Stimulated activated CD4-positive, alpha-beta T cell treated with anti-CD3 and anti-CD28 coated beads, Interleukin-12 subunit alpha, Interleukin-12 subunit beta, amount 100 ng/mL, for 48 hours (primary cell): ENCODE measurements at places on chromosomes 4 and X.
A peak's percentile ranks its signal among the peaks of the same experiment; 100 is the strongest.

DNA sequence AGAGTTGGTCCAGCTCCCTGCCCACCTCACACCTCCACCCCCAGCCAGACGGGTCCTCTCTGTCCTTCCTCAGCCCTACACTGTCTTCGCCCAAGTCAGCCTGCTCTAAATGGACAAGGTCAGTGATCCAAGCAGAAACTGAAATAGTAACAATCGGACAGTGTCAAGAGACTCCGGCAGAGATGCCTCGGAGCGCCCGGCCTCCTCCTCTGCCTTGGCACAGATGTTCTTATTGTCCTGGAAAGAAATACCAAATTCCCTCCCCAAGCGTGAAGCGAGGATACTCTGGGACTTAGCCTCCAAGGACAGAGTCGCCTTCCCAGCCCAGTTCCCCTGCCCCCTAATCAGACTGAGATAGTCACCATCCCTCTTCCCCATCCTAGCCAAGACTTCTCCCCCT, 28.5 kb downstream of the UTP14A start:
- no peak for DNase-seq

GRCh38 chr4:138199568-138200235, 42.4 kb downstream of the SLC7A11 start:
- DNase-seq, result no peak

DNA sequence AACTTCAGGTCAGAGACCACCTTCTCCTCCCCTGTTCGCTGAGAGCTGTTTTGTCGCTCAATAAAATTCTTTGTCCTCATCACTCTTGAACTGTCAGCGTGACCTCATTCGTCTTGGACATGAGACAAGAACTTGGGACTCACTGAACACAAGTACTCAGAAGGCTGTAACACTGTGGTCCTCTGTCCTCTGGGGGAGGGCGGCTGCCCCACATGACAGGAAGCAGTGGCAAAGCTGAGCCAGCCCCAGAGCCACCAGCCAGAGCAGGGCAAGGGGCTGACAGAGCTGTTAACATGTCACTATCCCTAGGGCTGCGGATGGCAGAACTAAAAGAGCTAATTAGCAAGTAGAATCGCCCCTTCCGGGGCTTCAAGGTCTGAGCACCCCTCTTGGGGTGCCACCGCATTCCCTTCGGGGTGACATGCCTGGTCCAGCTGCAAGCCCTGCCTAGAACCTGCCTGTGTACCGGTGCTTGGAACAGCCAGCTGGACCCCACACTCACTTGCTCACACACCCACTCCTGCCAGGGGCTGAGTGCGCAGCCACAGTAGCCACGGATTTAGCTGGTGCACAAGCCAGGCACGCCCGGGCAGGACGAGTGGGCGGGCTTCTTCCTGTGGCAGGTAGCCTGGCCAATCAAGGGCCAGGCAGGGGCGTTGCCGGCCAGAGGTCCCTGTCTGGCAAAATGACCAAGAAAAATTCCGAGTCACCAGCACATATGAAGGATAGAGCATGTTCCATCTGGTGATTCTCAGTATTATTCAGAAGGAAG, 648.6 kb upstream of the AGA start:
- no peak for DNase-seq

DNA sequence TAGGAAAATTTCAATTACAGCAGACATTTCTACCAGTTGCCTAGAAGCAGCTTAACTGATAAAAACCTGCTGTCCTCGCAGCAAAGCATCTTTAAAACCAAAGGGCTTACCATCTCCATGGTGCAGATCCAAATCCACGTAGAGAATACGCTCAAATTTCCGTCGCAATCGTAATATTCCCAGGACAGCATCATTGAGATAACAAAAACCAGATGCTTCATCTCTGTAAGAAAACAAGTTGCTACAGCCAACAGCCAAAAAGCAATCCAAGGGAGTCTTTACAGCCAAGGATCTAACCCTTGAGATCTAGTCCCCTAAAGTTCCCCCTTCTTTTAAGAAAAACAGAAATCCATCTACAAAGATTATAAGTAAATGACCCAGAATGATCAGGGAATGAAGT, 77.6 kb downstream of the HDAC8 start:
- no peak for DNase-seq

- no peak for DNase-seq
Observed at GRCh38 chr4:143089291-143089690, 95.4 kb upstream of the USP38 start.

- DNase-seq, result no peak
Observed at GRCh38 chr4:7638489-7638888, 203.8 kb upstream of the PSAPL1 start.

DNA sequence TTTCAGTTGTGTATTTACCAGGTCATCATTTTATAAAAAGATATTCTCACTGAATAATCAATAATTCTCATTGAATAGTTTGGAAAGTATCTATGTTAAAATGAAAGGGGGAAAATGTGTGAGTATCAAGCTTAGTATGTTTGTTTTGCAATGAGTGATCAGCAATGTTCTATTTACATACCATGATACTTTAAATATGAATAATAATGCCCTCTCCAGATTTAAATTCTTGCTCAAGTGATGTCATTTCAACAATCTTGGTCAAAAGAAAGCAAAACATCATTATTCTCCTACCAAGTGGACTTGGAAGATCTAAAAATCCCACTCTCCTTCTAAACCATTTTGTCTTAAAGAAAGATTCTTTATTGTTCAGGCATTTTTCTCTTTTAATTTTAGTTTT, 42.1 kb upstream of the ANKRD50 start:
- no peak for DNase-seq

GRCh38 chr4:7120341-7120740, 52.5 kb upstream of the GRPEL1 start:
- DNase-seq, result no peak

GRCh38 chr4:126957987-126958386, 674.8 kb upstream of the INTU start:
- DNase-seq, result no peak

GRCh38 chr4:87166296-87166854, 54.0 kb downstream of the KLHL8 start:
- DNase-seq, result no peak

- DNase-seq, result no peak
Observed at GRCh38 chrX:135304741-135305140, 4.5 kb upstream of the ETDC start.

- DNase-seq, result peak; percentile 69
Observed at GRCh38 chrX:71618303-71618721, at the start of gene CXCR3. TSS of gene CXCR3 (minus strand) at chrX:71618511. CDS start at chrX:71618449, 62 bp downstream.

DNA sequence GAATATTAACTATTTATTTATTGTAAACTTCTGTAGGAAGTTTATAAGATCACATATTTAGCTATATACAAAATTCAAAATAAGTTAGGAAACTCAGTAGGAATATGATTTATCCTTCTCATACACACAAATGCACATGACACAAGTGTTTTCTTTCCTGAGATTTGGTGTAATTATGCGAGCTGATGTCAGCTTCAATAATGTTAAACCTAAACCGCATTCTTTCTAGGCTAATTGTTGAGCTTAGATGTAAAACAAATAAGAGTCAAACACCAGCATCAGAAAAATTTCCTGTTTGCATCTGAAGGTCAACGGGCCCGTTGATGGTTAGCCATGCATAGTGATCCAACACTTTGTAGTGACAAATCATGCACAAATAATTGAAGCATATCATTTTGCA, 30.8 kb downstream of the RASGEF1B start:
- DNase-seq, result no peak

DNA sequence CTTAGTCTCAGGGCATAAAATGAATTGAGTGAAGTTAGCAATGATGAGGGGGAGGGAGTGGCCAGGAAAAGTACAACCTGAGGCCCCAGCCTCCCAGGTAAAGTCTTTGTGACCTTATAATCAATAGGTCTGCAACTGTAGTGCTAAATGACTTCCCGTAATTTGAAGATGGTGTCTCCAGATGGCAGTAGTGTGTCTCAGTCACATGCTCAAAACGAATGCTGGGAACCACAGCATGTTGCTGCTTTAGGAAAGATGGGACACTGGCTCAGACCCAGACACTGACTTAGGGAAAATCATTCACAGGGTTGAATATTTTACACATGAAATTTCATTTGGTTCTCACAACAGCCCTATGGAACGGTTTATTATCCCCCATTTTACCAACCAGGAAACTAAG, 10.3 kb downstream of the SRPX2 start:
- no peak for DNase-seq

GRCh38 chrX:114332766-114333165, 251.1 kb upstream of the HTR2C start:
- no peak for DNase-seq

DNA sequence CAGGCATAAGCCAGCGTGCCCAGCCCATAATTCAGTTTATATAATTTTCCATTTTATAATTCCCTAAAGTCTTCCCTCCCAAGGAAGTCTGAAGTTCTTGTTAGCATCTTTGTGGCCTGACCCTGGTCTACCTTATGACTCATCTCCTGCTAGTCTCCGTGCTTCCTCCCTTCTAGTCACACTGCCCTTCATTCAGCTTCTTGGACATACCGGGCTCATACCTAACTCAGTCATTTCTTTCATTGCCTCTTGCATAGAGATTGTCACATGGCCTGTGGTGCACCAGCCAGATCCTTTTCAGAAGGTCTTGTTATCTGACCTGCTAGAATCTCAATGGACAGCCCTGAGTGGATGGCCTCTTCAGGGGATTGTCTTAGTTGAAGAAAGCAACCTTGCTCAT, 22.8 kb upstream of the MAML3 start:
- DNase-seq, result no peak

DNA sequence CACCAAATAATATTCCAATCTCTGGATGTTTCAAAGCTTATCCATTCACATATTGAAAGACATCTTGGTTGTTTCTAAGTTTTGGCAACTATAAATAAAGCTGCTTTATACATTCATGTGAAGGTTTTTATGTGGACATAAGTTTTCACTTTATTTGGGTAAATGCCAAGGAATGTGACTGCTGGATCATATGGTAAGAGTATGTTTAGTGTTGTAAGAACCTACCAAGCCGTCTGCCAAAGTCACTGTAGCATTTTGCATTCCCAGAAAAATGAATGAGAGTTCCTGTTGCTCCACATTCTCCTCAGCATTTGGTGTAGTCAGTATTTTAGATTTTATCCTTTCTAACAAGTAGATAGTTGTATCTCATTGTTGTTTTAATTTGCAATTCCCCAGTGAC, 1047.7 kb downstream of the C4orf33 start:
- DNase-seq, result no peak

- peak; percentile 82 for DNase-seq
Observed at GRCh38 chrX:131792789-131793462, 230.2 kb upstream of the STK26 start.

- DNase-seq, result no peak
Observed at GRCh38 chr4:36006226-36006625, 238.1 kb downstream of the ARAP2 start.

- DNase-seq, result no peak
Observed at GRCh38 chrX:77431227-77431626, 16.0 kb upstream of the FGF16 start.

GRCh38 chrX:155070663-155070974, 317 bp downstream of the CMC4 start:
- no peak for DNase-seq

DNA sequence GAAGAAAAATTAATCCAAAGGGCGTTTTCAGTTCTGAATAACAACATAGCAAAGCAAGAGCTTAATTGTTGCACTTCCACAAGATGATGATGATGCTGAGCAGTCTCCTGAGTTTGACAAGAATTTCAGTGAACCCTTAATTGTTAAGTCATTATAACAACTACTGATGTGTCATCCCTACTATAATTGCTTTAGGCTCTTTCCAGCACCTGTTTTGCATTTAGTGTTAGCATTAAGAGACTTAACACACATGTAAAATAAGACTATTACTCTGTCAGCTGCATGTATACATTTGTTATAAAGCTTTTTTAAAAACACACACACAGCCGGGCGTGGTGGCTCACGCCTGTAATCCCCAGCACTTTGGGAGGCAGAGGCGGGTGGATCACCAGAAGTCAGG, 37.9 kb upstream of the GALNT7 start:
- no peak for DNase-seq

- no peak for DNase-seq
Observed at GRCh38 chr4:79292008-79292407, 33.9 kb downstream of the NAA11 start.

DNA sequence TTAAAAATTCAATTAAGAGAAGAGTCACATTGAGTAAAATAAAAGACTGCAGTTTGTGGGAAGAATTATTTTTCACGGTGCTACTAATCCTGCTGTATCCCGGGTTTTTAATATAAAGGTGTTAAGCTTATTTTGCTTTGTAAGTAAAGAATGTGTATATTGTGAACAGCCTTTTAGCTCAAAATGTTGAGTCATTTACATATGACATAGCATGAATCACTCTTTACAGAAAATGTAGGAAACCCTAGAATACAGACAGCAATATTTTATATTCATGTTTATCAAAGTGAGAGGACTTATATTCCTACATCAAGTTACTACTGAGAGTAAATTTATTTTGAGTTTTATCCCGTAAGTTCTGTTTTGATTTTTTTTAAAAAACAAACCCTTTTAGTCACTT, 39.7 kb downstream of the IRS4 start:
- DNase-seq, result no peak

DNA sequence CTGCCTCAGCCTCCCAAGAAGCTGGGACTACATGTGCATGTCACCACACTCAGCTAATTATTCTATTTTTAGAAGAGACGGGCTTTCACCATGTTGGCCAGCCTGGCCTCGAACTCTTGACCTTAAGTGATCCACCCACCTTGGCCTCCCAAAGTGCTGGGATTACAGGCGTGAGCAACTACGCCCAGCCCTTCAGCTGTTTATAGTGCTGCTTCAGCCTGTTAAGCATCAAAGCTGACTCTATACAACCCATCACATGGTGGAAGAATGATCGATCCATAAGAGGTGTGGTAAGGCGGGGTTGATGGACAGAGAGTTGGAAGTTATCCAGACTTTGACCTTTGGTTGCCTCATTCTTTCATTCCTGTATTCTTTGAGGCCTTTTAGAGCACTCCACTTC, 56.2 kb upstream of the RAPGEF2 start:
- DNase-seq, result no peak

DNA sequence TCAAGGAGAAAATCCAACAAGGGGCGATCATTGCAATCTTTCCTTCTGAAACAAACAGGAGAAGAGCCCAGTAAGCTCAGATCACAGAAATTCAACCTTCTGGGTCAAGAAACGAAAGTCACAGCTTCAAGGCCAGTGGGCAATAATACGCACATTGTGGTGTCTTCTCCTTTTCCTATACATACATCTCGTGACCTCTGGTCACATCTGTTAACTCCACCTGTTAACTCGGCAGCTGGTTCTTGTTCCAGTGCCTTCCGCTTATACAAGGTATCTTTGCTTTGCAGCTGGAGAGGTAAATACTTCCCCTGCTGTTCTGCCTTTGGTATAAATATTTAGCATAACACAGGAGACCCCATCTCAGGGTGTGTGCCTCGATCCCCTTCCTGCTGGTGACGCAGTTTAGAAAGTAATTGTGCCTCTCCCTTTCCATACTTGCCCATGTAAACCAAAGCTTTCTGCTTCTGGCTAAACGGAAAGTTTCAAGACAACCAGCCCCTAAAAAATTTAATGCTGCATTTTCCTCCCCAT, 45.0 kb downstream of the CCDC149 start:
- DNase-seq, result no peak
